Left forelimb (tissue), 1 donor: ENCODE measurements at places on chromosomes 1 and 21.

DNA sequence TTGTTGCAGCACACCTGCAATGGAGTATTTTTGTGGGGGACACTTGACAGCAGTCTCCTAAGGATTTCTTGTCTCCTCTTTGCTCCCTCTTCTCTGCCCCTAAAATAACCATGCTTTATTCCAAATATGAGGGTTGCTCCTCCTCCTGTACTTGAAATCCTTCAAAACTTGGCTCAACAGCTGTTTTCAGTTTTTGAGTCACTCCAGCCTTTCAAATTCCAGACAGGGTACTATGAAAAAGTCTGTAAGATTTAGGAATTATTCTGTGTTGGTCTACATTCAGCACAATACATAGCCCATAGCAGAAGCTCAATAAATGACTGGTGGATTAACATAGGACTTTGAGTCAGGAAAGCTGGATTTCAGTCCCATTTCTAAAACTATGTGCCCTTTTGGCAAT is 5.5 kb downstream of the AP4B1 start:
- DNase-seq: no peak

DNA sequence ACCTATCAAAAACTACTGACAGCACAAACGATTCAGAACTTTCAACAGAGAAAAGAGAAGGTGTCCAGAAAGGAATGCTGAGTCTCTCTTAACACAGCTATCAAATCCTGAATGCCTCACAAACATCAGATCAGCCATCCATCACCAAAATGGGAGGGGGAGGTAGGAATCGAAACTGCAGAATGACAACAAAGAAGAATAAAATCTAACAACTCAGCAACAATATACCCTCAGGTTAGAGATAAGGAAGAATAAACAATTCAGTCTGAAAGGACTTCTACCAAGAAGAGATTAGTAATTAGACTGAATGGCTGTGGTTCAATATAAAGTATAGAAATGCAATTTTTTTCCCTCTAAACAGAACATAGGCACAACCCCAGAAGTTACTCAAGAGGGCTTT is 94.4 kb downstream of the RERE start:
- DNase-seq: no peak

DNA sequence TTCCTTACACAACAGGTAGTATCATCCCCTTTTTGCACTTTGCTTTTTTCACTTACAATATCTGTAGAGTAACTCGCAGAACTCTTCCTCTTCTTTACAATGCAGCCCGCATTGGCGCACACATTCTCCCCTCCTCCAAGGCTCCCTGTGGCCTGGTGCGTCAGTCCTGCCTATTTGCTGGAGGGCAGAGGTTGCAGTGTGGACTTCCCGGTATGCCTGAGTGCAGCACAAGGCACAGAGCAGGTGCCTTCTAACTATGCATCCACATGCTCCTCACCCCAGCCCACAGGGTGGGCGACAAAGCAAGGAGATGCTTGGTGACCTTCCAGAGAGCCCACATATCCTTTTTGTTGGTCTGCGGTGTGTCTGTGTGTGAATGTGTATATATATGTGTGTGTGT is 53.3 kb downstream of the ARHGEF11 start:
- DNase-seq: no peak

DNA sequence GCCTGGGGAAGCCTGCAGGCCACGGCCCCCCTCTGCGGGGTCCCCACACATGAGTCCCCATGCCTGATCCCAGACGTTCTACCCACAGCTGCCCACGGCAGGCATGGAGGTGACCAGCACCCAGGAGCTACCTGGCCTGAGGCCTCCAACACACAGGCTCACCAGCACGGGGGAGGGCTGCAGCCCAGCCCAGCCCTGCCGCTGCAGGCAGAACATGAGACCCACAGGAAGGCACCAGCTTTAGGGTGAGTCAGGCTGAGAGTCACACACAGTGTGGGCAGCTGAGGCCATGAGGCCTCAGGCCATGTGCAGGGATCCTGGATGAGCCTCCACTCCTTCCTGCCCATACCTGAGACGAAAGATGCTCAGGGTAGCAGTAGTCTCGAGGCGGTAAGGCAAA is 121.1 kb downstream of the PSMG1 start:
- no peak for DNase-seq

- DNase-seq: peak; percentile 72
These were observed 664 bp downstream of the FAM89A start for GRCh38 chr1:231039161-231040018.

DNA sequence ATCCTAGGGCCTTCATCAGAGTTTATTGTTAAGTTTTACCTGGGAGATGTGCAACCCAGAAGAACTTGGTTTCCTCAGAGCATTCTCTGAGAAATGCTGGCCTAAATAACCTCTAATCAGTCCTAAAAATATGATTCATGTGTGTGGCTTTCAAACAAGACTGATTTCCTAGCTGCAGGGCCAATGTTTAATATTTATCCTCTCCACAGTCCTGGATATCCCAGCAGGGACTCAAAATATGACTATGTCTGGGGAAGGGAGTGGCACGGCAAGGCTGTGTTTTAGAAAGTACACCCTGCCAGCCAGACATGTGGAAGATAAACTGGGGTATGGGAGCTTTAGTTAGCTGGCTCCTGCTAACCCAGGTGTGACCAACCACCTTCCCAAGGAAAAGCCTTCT is 26.3 kb downstream of the PLPP3 start:
- DNase-seq: no peak

- peak; percentile 33 for DNase-seq
These were observed 7.2 kb upstream of the TSPEAR start for GRCh38 chr21:44718571-44718970.

DNA sequence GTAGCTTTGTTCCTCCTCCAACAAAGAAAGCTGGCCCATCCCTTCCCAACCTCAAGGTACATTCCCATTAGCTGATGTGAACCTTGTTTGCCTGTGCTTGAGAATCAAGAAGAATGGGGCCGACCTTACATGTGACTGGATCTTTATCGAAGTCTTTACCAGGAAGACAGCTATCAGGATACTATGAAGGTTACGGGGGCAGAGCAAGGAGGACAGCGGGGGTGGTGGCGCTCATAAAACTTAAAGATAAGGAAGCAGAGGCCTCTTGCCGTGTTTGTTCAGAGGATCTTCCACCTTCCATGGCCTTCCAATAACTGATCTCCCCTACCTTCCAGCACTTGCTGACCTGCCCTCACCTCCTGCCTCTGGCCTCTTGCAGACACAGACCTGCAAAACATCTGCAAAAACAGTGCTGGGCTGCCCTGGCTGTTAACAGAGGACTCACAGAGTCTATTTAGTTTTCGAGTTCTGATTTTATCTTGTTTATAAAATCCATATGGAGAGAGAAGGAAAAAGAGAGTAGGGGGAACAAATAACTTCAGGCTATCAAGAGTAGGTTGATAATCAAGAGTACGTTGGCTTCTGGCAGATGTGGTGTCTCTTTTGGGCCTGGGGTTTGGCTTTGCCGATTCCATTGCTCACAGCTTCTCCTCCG is 198.0 kb downstream of the HUNK start:
- no peak for DNase-seq

DNA sequence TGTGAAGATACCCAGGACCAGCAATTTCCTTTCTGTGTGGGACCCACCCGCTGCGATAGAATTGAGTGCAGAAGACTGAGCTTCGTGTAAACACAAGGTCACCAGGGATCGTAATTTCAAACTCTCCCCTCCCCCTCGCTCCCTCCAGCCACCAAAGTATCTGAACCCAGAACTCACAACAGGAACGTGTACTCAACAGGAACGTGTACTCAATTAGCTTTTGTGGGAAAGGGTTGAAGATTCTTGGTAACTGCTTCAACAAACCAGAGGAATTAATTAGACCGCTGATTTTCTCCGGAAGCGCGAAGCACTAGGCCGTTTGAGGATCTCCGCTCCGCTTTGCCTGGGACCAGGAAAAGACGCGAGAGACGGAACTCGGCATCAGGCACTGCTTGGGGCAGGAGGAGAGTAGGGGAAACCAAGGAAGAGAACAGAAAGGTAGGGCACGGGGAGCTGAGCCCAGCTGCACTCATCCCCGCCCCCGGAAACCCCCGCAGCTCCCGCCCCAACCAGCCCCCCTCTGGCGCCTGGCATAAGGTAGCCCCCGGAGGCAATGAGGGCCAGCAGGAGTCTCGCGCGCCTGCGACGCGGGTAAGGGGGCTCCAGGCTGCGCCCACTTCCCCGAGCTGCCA is 453 bp downstream of the DRAM2 start:
- no peak for DNase-seq

DNA sequence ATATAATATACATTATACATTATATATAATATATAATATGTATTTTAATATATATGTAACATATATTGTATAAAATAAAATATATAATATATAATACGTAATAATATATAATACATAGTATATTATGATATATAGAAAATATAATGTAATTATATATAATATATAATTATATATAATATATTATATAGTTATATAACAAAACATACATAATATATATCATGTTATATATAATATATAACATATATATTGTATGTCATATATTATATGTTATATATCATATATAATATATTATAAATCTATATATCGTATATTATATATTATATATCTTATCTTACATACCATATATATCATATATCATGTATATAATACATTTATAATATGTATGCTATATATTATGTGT is 248.2 kb upstream of the TPTE start:
- DNase-seq: no peak

- DNase-seq: no peak
These were observed 352.5 kb downstream of the HHAT start for GRCh38 chr1:210681158-210681557.

GRCh38 chr1:246214708-246215509 is 292.2 kb downstream of the SMYD3 start:
- DNase-seq: no peak

DNA sequence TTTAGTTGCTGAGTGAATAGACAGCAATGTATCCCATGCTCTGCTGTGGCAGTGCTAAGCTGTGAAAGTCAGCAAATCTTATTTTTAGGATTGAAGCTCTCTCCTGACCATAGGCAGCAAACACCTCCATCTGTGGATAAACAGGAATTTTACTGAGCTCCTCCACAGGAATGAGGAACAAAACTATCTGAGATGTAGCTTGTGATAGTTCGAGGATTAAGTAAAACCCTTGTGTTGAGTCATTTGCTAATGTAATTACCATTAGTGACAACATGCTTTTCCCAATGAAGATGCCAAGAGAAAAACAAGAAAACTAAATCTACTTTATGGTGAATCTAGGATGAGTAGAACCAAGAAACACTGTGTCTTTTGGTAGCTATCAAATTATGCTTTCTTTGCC is 122.7 kb downstream of the CLEC20A start:
- DNase-seq: no peak

DNA sequence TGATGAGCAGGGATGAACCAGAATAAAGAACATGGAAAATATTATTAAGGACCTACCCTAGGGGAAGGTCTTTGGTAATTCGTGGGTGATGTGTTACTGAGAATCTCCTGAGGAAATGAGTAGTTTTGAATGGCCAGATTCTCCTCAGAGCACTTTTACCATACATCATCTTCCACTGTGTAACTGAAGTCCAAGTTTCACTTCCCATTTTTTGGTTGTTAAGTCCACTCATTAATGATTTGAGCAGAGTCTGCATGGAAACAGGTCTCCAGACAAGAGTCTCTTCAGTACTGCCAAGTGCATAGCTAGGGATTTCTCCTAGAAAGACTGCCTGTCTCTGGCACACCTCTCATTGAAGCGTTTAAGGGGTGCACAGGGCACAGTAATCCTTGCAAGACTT is 48.7 kb upstream of the PCP4 start:
- no peak for DNase-seq

DNA sequence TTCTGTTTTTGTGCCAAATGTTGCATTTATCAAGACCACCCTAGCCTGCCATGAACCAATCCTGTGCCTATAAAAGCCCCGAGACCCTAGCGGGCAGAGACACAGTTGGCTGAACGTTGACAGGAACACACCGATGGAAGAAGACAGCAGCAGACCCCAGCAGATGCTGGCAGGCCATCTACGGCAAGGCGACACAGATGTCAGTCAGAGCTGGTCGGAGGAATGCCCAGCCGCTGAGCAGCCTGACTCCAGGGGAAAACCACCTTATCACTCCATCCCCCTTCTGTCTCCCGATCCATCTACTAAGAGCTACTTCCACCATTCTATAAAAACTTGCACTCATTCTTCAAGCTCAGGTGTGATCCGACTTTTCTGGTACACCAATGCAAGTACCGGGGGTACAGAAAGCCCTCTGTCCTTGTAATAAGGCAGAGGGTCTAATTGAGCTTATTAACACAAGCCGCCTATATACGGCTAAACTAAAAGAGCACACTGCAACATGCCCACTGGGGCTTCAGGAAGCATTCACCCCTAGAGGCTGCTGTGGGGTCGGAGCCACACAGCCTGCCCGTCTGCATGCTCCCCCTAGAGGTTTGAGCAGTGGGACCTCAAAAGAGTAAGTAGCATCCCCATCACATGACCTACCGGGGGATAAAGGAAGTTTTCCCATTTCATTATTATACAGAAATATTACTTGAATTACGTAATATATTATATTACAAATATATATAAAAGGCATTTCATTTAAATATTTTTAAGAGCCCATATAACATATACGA is 1156.3 kb upstream of the B3GALT2 start:
- DNase-seq: no peak

- no peak for DNase-seq
These were observed 57.9 kb downstream of the UCK2 start for GRCh38 chr1:165885305-165885694.

- no peak for DNase-seq
These were observed 39.8 kb upstream of the SYNC start for GRCh38 chr1:32742199-32742947.

GRCh38 chr1:232878086-232878485 is 72.3 kb upstream of the NTPCR start:
- DNase-seq: no peak

DNA sequence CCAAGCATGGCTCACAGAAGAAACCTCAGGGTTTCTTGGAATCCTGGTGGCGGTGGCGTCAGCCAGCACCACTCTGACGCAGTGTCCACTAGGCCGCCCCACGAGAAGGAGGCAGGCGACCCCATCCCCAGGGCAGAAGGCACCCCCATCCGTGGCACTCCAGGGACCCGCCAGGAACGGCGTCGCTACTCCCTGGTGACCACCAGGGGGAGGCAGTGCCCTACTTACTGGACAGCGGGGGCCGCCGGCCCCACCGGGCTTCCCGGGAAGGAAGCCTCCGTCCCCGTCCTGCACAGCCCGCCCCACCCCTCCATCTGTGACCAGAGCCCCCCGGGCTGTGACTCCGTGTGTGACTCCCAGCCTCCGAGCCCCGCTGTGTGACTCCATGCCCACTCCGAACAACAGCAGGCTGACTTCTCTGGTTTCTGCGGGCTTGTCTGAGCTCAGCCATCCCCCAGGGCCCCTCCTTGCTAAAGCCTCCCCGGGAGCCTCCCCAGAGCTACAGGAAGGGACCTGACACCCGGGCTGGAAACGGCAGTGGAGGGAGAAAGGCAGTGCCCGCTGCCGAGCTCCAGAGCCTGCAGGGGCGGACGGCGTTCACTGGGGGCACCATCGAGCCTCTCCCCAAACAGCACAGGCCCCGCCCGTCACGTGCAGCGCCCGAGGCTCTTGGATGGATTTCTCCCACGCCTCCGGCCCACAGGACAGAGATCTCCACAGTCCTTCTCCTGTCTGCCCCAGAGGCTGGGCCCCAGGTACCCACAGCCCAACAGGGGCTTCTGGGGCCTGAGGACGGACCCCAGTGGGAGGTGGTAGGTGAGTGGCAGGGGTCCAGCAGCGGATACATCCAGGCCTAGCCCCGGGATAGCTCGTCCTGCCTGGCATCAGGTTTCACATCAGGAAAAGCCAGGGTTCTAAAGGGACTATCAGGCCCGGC is 21.1 kb downstream of the KIF17 start:
- DNase-seq: peak; percentile 88
